ENCODE measurements at places on chromosomes 1 and 21.

GRCh38 chr1:206895837-206896242 lies 1.4 kb upstream of the IL24 start:
- DNase-seq, result no peak

DNA sequence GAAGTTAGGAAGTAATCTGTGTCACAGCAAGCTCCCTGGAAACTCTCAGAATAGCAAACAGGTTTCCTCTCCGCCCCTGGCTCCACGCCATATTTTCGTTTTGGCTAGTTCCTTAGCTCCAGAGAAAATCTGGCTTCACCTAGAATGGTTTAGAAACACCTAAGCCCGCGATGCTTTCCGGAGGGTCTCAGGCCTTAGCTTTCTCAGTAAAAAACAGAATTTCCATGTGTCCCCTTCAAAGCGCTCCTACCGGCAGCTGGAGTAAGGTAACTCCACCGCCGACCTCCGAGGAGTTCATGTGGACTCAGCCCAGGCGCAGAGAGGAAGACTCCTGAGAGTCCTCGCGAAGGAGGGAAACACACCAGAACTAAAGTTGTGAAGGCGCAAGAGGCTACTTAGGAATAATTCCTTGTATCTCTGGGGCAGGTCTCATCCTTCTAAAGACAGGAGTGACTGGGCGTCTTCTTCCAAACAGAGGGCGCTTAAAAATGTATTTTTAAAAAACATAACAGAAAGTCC lies 406 bp downstream of the KIAA0040 start:
- DNase-seq, result no peak

DNA sequence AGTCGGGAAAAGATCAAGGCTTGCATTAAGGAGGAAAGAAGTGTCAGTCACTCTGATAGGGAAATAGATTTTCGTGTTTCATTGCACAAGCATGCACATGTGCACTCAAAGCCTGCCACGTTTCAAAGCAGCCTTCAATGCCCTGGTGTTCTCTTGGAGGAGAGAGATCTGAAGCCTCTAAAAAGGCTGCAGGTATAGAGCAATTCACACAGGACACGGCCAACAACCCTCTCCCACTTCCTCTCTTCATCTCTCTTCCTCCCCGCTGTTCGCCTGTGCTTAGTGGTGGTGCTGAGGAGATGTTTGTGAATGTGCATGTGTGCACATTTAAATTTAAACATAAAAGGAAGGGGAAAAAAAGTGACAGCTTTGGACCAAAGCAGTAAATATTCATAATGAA lies 117.7 kb downstream of the NUF2 start:
- DNase-seq, result no peak

- no peak for DNase-seq
Measured at GRCh38 chr1:19067912-19068638, 111.6 kb upstream of the IFFO2 start.

DNA sequence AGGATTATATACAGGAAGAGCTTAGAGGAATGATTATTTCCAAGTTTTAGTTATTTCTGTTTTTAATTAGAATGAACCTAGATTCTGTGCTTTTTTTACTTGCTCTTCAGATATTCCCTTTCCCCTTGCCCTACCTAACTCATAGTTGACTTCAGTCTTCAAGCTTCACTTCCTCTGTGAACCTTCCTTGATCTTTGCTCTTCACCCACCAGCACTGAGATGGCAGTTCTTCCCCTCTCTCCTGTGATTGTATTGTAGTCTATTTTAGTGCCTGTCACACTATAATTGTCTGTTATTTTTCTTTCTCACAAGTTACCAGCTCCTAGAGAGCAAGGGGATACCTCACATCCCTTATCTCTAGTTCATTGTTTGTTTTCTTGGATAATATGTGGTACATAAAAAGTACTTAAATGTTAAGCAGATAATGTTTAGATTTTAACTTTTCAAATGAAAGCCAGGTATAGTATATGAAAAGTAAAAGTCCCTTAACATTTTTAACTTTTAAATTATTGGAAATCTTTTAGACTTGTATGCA lies 33.2 kb downstream of the KCTD3 start:
- no peak for DNase-seq
